Activated naive CD4-positive, alpha-beta T cell treated with anti-CD3 and anti-CD28 coated beads, Interleukin-2, amount 50 U/mL, for 72 hours (primary cell): ENCODE measurements at places on chromosomes 2 and 18. TPM values are rescaled to one million over a fixed set of nuclear protein-coding genes. Genes with fewer than 3 reads are reported as not detected.

STAT4 gene
- 56.5 TPM for total RNA-seq

PROM2 gene
- 1.9 TPM for total RNA-seq

MPV17 gene
- total RNA-seq = 111 TPM

CNGA3 gene
- not detected for total RNA-seq

DARS1 gene
- total RNA-seq = 138 TPM

STON1 gene
- total RNA-seq = 0.27 TPM

C1QL2 gene
- not detected for total RNA-seq

CCDC68 gene
- total RNA-seq = not detected

TMEM247 gene
- total RNA-seq = not detected

CHRNG gene
- not detected for total RNA-seq

AGXT gene
- not detected for total RNA-seq

TMEM163 gene
- total RNA-seq = not detected

PLCL1 gene
- 4.9 TPM for total RNA-seq

KANSL1L gene
- 8.1 TPM for total RNA-seq

NPPC gene
- total RNA-seq = 0.41 TPM

ESPNL gene
- 0.18 TPM for total RNA-seq

SEMA4F gene
- total RNA-seq = 4.7 TPM

TPO gene
- total RNA-seq = not detected

SPR gene
- 9.3 TPM for total RNA-seq

ALK gene
- 0.05 TPM for total RNA-seq

ANKRD53 gene
- not detected for total RNA-seq

DLX1 gene
- not detected for total RNA-seq

DOK1 gene
- total RNA-seq = 25.6 TPM

RAPH1 gene
- 7.7 TPM for total RNA-seq

ID2 gene
- total RNA-seq = 42.8 TPM

TUBA4B gene
- not detected for total RNA-seq

CYBRD1 gene
- 0.27 TPM for total RNA-seq

CMPK2 gene
- 13.6 TPM for total RNA-seq

CYP1B1 gene
- total RNA-seq = 40.4 TPM

WBP1 gene
- 58.6 TPM for total RNA-seq

NEB gene
- total RNA-seq = 0.30 TPM

CTAGE1 gene
- total RNA-seq = not detected

MSTN gene
- total RNA-seq = not detected

MYO7B gene
- 0.64 TPM for total RNA-seq

GALNT13 gene
- total RNA-seq = not detected

KIF1A gene
- total RNA-seq = 2.1 TPM

FOXI3 gene
- total RNA-seq = not detected

LIMS1 gene
- 86.5 TPM for total RNA-seq

MSH6 gene
- 108 TPM for total RNA-seq

SERPINB4 gene
- total RNA-seq = not detected
